Mesenteric fat pad (tissue), 1 donor: ENCODE measurements at places on chromosomes 1 and 21. TPM values are rescaled to one million over a fixed set of nuclear protein-coding genes. Genes with fewer than 3 reads are reported as not detected.

NR5A2 gene
- 9.6 TPM for total RNA-seq

APOBEC4 gene
- total RNA-seq, result not detected

TTC22 gene
- not detected for total RNA-seq

AJAP1 gene
- total RNA-seq, result 0.55 TPM
